ENCODE measurements at places on chromosomes 1 and 21. TPM values are rescaled to one million over a fixed set of nuclear protein-coding genes. Genes with fewer than 3 reads are reported as not detected.

CBR3 gene
- total RNA-seq = 0.16 TPM

OPN3 gene
- 12.6 TPM for total RNA-seq

VHLL gene
- not detected for total RNA-seq

LCE2C gene
- not detected for total RNA-seq

PEAR1 gene
- total RNA-seq = 1.4 TPM

NTMT2 gene
- total RNA-seq = not detected

F13B gene
- total RNA-seq = 0.10 TPM

AADACL3 gene
- not detected for total RNA-seq

GPX7 gene
- not detected for total RNA-seq

LCE1D gene
- not detected for total RNA-seq
